ENCODE measurements at places on chromosomes 5 and 9.

- no peak for ATAC-seq
These were observed 179.3 kb downstream of the C9orf152 start for GRCh38 chr9:110028676-110029075.

GRCh38 chr9:19154135-19154612 lies 26.9 kb upstream of the PLIN2 start:
- ATAC-seq: no peak

- peak; percentile 65 for ATAC-seq
These were observed 103.1 kb upstream of the CLINT1 start for GRCh38 chr5:157961896-157962590.

GRCh38 chr9:38051780-38052546 lies 17.1 kb downstream of the SHB start:
- ATAC-seq: no peak

- ATAC-seq: peak; percentile 80
These were observed 30.7 kb downstream of the UHRF2 start for GRCh38 chr9:6443661-6444060.

DNA sequence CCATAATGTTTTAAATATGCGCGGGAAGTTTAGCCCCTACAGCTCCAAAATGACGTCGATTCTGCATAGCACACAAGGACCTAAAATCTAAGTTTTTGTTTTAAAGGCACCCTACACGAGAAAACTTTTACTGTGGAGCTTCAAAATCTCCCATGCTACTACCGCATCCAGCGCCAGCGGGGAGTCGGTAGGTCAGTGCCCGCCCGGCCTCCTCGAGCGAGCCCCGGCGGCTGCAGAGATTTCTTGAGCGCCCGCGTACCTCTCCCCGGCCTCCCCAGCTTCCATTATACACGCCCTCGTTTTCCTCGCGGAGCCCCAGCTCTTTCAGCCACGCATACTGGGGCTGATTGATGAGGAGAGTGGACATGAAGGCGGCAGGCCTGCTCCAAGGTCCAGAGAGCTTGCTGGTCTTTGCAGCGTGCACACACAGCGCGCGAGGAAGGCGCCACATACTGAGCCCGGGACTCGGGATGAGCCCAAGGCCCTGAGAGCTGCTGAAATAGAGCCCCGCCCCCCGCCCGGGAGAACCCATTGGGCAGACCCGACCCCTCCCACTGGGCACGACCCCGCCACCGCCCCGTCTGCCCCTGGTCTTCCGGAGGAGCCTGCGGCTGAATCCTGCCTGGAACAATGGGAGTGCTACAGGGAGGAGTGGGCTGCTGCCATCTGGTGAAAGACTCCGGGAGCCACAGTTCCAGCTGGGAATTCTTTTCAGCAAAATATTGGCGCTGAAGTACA lies at the start of gene ALDH7A1:
Gene ALDH7A1, minus strand, starts transcription at position 472 of the 738 bp plus-strand sequence. Its CDS starts 21 bp downstream, at position 451.
- ATAC-seq: peak; percentile 91

DNA sequence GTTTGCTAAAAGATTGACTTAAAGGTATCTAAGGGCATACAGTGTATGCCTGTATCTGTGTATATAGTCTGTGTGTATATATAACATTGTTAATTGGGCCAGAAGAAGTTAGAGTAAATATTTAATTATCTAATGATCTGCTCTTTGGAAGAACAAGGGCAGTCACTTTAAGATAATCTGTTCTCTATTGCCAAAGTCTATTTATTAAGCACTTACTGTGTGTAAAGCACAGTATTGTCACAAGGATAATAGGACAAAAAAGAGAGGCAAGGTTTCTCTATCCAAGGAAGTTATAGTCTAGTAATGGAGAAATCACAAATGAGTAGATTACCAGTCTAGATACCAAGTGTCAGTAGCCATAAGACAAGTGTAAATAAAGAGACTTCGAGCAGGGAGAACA lies 51.5 kb downstream of the SV2C start:
- ATAC-seq: no peak

DNA sequence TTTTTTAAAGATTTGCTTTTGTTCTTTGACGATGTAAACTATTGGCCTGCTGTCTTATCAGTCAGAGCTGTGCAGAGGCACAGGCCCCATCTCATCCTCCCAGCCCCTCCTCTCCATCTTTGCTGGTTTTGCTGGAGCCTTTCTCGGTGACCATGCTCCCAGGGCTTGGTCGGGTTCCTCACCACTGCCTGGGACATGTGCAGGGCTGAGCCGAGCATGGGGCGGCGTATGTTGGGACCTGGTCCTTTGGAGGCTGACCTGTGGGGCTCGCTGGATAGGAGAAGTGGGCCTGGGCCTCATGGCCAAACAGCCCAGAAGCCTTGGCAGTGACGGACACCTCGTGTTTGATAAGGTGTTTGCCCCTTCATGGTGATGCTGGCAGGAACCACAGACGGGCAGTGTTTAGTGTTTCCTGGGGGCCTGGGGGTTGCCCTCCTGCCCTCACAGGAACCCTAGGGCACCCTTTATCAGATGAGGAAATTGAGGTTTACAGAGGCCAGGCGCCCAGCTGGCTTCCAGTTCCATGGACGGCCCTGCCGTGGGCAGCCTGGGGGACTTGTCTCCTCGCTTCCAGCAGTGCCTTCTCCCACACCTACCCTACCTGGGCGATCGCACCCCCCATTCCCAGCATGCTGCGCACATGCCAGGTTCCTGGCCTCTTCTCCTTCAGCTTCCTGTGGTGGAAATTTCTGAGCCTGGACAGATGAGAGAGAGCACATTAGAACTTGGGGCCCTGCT lies 27.6 kb downstream of the TRAF2 start:
- ATAC-seq: no peak

DNA sequence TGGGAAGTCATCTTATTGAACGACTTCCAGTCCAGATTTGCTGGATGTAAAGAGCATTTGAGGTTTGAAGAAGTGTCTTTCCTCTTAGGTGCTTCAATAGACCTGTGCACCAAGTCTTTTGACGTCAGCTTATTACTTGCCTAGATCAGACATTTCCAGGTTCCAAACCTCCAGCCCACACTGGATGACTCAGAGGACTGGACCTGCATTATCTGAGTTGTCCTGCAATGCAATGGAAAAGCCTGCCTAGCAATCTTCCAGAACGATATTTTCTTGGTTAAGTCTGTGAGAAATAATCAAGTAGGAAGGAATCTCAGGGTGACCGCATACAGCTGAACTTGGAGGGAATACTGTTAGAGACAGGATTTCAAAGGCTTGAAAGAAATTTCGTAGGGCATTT lies 147.2 kb upstream of the MOCS2 start:
- peak; percentile 71 for ATAC-seq

DNA sequence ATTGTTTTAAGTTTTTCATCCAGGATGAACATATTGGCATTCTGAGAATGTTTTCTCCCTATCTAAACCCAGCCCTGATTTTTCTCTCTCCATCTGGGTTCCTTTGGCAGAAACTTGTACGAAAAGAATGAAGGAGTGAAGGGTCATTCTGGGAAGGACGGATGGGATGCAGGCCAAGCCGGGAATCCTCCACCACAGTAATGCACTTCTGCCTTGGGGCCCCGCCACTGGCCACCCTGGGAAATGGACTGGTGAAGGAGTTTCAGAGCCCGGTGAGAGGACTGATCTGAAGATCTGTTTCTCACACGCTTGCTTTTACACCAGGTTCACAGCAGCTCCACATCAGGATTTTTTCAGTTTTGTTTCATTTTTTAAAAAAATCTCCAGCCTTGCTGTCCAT lies 554.8 kb downstream of the BNC2 start:
- ATAC-seq: no peak

DNA sequence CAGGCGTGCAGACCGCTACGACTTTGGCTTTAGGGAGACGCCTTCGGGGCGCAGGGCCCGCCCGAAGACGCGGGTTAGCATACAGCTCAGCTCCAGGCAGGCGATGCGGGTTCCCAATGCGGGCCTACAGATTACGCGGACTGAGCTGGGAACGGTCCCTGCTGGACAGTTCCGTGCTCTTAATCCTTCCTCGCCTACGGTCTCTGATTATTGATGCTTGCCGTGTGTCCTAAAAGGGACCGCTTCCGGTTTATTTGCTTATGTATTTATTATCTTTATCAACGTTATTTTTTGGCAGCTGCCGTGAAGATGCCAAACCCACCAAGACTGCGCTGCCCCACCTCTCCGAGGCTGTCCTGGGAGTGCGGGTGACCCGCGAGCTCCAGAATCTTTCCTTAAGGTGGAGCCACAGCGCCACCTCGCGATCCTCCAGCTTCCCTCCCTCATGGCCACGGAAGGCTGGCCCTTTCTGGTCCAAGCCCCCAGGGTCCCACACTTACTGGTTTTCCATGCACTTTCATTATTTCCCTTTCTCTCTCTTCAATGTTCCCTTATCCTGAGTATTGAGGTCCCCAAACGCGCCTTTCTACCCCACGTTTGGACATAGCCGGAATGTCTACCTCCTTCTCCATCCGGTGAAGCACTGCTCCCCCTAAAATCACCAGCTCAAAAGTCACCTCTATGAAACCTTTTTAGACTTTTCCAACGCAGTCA lies 7.0 kb upstream of the EBF1 start:
- peak; percentile 99 for ATAC-seq

DNA sequence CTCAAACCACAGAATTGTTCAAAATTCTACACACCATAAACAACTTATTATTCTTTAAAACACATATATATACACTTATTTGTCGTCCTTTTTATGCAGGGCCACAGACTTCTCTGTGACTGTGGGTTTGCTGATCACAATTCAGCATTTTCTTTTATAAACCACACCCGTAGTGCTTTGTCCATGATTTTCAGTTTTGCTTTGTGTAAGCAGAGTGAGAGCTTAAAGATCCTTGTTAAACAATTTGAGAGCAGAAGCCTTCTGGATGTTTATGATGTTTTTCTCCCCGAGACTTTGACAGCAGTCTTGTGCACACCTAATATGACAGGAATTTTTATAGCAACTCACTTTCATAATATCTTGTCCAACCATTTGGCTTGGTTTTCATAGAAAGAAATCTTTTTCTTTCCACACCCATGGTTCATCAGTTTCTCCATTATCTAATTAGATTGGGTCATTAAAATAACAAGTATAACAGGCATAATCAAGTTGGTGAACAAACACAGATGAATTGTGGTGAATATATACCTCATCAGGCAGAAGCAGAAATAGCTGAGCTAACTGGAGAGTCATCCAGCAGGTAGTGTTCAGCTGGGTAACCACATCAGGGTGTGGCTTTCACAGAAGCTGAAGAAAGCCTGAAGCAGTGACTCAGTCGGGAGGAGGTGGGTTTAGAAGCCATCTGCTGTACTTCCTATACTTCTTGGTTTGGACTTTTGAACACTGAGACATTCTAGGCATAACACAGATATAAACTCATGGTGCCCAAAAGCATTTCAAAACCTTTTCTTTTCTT lies 232.8 kb downstream of the DOCK8 start:
- ATAC-seq: no peak

- no peak for ATAC-seq
These were observed 283.9 kb downstream of the GADD45G start for GRCh38 chr9:89888677-89889076.

DNA sequence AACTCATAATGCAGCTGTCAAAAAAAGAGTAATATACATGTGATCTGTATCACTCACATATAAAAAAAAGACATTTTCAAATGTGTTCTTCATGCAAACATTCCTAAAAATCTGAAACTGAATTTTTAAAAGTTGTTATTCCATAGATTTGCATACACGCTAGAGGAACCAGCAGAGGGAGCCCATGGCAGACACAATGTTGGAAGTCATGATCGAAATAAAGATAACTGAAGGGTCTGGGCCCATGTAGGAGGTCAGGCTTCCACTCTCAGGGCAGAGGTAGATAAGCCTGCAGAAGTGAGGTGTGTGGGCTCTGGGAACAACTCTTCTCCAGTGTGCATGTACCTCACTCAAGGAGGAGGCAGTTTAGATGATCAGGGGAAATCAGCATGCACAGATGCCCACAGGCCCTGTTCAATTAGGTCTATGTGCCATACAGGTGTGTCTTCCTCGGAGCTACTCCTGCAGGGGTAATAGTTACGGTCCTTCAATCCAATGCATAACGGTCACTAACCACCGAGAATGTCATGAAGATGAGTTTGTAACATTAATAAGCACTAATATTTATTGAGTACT lies 208.6 kb downstream of the EPB41L4A start:
- ATAC-seq: peak; percentile 86

DNA sequence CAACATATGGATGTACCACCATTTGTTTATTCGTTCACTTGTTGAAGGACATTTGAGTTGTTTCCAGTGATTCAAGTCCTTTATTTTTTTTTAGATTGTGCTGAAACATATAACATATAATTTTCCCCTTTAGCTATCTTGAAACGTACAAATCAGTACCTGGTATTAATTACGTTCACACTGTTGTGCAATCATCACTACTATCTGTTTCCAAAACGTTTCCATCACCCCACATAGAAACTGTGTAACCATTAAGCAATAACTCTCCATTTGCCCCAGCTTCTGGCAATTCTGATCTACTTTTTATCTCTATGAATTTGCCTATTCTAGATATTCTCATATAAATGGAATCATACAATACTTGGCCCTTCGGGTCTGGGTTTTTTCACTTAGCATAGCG lies 116.0 kb downstream of the FGF1 start:
- no peak for ATAC-seq

- ATAC-seq: no peak
These were observed 78.6 kb downstream of the FREM1 start for GRCh38 chr9:14831661-14832060.

DNA sequence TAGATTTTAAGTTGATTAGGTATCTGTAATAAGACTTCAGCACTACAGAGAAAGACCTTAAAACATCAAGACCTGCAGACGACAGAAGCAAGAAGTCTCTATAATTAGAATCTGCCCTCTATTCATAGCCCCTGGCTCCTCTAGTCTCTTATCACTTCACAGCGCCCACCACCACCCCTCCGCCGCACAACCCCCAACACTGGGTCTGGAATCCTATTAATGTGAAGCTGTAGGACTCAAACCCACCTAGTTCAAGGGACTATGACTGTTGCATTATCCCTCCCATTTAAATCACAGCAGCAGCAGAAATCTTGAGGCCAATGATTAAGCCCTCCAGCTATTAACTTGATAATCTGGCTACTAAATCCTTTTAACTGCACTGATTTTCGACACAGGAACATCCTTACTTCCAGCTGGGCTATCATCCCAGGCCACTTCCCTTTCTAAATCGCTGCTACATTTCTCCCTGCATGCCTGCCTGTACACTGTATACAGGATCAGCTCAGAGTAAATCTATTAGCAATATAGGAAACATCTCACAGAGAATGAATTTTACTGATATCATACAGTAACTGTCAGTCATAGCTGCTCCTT lies 159.5 kb upstream of the GRAMD2B start:
- ATAC-seq: no peak

DNA sequence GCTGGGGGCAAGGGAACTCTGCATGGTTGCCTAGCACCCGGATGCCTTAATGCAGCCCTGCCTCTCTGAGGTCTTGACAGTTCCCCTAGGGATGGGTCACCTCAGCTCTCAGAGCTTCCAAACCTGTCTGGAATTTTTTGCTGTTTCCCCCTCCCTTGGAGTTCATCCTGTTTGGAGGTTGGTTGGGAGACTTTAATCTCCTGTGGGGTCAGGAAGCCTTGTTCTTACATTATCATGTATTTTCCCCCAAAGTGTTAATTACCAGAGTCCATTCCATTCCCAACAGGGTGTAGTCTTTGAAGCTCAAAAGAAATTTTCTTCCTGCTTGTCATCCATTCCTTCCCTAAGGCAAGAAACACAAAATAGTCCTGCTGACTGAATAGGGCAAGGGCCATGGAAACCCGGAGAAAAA lies 150.3 kb upstream of the SPRY4 start:
- ATAC-seq: no peak

Measured in SK-N-SH treated with all-trans-retinoic acid at 6 μM for 48 hours (cell line).